Heart right ventricle (tissue), 16 donors: ENCODE measurements at places on chromosomes 2 and 18. TPM values are rescaled to one million over a fixed set of nuclear protein-coding genes. Genes with fewer than 3 reads are reported as not detected.

ERFE gene
- total RNA-seq: 1.3 TPM

GRCh38 chr2:20356042-20356441, 5.4 kb upstream of the PUM2 start:
- DNase-seq: no peak

DNA sequence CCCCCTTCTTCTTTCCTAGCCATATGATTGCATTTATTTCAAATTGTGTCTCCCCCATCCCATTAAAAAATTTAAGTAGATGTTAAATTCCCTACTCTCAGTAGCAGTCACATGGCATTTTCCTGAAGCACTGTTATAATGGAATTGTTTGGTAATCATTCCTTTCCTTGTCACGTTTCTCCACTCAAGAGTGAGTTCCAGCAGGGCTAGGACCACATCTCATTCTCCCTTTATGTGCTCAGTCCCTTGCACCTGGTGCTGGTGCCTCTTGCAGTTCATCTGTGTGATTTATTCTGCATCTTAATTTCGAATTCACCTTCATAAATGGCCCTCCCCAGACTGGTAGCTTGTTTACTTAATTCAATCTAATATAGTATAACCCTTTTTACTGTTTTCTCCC, 70.3 kb upstream of the NOSTRIN start:
- no peak for DNase-seq

ADRA2B gene
- 3.5 TPM for total RNA-seq

- no peak for DNase-seq
Observed at GRCh38 chr2:133680343-133681049, 112.2 kb upstream of the NCKAP5 start.

GRCh38 chr2:77487074-77487803, 34.9 kb downstream of the LRRTM4 start:
- DNase-seq: no peak

DNA sequence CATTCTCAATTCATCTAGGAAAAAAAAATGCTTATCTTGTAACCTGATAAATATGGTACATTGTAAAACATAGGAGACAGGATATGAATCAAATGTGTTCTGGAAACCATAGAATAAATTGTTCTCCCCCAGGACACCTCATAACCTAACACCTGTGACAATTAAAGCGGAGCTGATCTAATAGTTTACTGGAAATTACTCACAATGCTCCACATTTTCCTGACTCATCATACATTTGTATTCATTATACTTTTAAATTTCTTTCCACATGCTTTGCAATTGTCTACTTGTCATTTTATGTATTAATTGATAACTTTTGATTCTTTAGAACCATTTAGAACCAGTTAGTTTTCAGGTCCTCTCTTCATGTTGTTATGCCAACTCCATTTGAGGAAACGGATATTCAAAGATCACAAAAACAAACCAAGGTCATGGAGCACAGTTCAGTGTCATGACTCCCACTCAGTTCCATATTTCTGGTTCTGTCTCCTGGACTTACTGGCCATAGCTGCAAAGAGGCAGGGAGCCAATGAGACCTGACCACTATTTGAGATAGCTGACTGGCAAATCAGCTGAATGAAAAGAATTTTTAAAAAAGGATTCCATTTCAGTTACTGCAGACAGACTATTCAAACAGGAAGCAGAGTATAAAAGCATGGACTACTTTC, 128.5 kb downstream of the CALCRL start:
- no peak for DNase-seq

- DNase-seq: no peak
Observed at GRCh38 chr2:126907671-126908070, 9.0 kb downstream of the TEX51 start.

TMEM198 gene
- 1.5 TPM for total RNA-seq

PMAIP1 gene
- total RNA-seq: not detected

POTEI gene
- not detected for total RNA-seq
